Uterus (tissue), 4 donors: ENCODE measurements at places on chromosomes 5 and 9. TPM values are rescaled to one million over a fixed set of nuclear protein-coding genes. Genes with fewer than 3 reads are reported as not detected.

The NMUR2 gene
- total RNA-seq, result not detected

The ZSWIM6 gene
- total RNA-seq, result 4.1 TPM

DNA sequence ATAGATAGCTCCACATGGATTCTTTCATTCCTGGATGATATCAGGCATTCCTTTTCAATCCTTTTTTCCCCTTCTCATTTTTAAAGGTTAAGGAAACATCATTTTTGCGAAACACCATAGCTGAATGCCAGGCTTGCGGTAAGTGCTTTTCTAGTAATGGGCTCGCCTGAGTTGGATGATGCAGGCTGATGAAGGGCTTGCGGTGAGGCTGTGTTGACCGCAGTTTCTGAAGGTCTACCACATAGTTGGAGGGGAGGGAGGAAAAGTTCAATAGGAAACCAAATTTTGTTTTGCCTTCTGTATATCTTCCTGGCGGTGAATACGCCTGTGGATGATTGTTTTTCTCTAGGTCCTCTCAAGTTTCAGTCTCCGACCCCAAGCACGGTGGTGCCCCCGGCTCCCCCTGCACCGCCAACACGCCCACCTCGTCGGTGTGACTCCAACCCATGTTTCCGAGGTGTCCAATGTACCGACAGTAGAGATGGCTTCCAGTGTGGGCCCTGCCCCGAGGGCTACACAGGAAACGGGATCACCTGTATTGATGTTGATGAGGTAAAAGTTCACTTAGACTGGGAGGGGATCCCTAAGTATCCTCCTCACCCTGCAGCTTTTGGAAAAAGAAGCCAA lies 24.3 kb downstream of the THBS4 start:
- no peaks in the 10 kb centered on the region for H3K4me1 ChIP-seq
- H3K36me3 ChIP-seq, result no peaks in the 10 kb centered on the region
- H3K27ac ChIP-seq, result no peak overlapping the region

- no peaks in the 10 kb centered on the region for H3K36me3 ChIP-seq
- no peaks in the 10 kb centered on the region for H3K27me3 ChIP-seq
- no peak overlapping the region for H3K4me3 ChIP-seq
- no peak for DNase-seq
- no peak overlapping the region for H3K27ac ChIP-seq
Measured at GRCh38 chr9:120331913-120332312, 248.1 kb downstream of the CDK5RAP2 start.

DNA sequence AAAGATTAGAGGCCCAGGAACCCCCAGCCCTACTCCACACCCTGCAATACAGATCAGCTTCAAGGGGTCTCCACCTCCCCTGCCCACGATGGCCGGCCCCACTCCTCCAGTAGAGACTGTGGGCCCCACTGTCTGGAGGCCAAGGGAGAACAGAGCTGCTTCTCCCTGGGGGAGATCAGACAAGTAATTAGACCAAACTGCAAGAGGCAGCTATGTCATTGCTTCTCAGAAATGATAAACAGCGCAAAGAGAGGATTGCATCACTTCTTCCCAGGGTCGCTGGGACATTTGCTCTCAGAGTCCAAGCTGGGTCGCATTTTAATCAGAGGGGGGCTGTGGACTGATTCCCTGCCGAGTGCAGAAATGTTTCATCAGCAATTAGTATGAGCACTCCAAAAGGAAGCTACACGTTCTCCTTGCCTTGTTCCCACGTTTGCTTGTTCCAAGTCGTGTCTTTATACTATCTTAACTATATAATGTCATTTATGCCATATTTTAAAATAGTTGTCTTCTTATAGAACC lies 59.9 kb downstream of the ROPN1L start:
- H3K4me1 ChIP-seq, result no peaks in the 10 kb centered on the region
- no peak overlapping the region for H3K4me3 ChIP-seq
- H3K27me3 ChIP-seq, result no peaks in the 10 kb centered on the region
- no peak overlapping the region for H3K27ac ChIP-seq
- H3K36me3 ChIP-seq, result no peaks in the 10 kb centered on the region

- no peaks in the 10 kb centered on the region for H3K27me3 ChIP-seq
- no peak overlapping the region for H3K27ac ChIP-seq
- no peak for DNase-seq
- H3K4me1 ChIP-seq, result no peaks in the 10 kb centered on the region
- no peaks in the 10 kb centered on the region for H3K36me3 ChIP-seq
- no peak overlapping the region for H3K4me3 ChIP-seq
Measured at GRCh38 chr5:79872291-79872690, 118.8 kb downstream of the MTX3 start.

DNA sequence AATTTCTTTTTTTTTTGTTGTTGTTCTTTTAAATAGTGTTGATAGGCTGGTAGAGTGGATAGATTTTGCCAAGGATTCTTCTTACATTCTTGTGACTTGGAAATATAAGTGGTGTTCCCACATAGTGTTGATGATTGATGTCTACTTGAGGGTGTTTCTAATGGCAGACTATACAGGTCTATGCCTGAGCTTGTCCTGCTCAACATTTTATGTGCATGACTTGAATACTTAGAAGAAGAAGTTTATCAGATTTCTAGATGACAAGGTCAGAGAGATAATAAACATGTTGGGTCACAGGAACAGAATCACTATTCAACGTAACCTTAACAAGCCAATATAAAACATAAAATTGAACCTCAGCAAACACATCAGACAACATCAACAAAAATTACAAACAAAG lies 24.2 kb downstream of the XRCC4 start:
- H3K27me3 ChIP-seq, result no peaks in the 10 kb centered on the region
- H3K4me3 ChIP-seq, result no peak overlapping the region
- no peaks in the 10 kb centered on the region for H3K36me3 ChIP-seq
- H3K4me1 ChIP-seq, result no peaks in the 10 kb centered on the region
- DNase-seq, result no peak

DNA sequence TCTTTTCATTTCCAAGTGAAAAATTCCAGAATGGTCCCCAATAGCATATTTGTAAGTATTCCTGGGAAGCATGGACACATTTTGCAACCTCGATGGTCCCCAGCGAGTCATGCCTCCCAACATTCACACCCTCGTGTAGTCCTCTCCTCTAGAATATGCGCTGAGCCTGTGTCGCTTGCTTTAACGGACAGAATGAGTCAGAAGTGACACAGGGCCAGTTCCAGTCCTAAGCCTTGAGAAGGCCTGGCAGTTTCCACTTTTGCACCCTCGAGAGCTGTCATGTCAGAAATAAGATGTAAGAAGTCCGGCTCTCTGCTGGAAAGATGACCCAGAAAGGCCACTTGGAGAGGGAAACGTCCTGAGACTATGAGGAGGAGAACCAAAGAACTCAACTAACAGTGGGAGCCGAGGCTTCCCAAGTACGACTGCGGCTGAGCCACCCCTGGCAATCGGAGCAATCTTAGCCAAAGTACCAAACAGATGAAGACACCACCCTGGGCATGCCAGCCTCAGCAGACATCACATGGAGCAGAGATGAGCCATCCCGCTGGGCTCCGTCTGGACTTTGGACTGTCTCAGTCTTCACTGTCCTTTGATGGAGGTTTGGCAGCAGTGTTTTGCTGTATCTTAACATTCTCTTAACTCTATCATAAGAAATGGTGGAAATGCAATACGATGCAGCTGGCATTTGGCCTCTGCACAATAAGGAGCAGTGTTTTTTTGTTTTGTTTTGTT lies 42.6 kb upstream of the GFPT2 start:
- no peak for DNase-seq
- H3K36me3 ChIP-seq, result no peaks in the 10 kb centered on the region
- H3K4me3 ChIP-seq, result no peak overlapping the region
- H3K27ac ChIP-seq, result no peak overlapping the region
- no peaks in the 10 kb centered on the region for H3K27me3 ChIP-seq
- no peaks in the 10 kb centered on the region for H3K4me1 ChIP-seq

DNA sequence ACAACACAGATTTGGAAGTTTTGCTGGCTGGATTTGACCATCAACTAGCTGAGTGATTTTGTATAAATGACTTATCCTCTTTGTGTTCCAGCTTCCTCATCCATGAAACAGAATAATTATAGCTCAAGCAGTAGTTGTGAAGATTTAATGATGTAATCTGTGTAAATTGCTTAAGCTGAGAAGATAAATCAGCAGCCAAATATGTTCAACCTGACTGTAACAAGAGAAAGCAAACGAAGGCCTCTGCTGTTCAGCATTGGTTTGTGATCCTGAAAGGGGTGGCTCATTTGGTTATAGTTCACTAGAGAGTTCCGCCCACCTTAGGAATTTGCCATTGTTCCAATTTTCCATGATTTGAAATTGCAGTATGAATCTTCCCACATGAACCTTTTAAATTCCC lies 75.7 kb upstream of the CCDC112 start:
- no peak for DNase-seq
- no peak overlapping the region for H3K4me3 ChIP-seq
- H3K27me3 ChIP-seq, result no peaks in the 10 kb centered on the region
- no peaks in the 10 kb centered on the region for H3K4me1 ChIP-seq
- no peaks in the 10 kb centered on the region for H3K36me3 ChIP-seq
- no peak overlapping the region for H3K27ac ChIP-seq

DNA sequence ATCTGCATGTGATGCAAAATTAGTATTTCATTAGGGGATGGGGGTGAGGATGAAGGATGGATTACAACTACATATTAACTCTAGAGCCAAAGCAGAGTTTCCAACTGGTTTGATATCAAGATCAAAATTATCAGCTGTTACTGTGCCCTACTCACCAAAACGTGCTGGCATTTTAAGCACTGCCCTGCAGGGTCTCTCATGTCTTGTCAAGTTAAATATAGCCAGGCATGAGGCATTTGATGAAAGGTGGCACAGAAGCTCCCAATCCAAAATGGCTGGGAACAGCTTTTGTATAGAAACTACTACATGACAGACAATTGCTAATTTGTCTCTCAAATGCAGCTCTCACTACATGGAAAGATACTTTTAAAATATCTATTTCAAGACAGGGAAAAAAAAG lies 27.1 kb upstream of the CAAP1 start:
- no peaks in the 10 kb centered on the region for H3K36me3 ChIP-seq
- H3K4me3 ChIP-seq, result no peak overlapping the region
- H3K27me3 ChIP-seq, result no peaks in the 10 kb centered on the region
- DNase-seq, result no peak
- no peak overlapping the region for H3K27ac ChIP-seq
